ENCODE measurements at places on chromosomes 16 and 17. TPM values are rescaled to one million over a fixed set of nuclear protein-coding genes. Genes with fewer than 3 reads are reported as not detected.
A peak's percentile ranks its signal among the peaks of the same experiment; 100 is the strongest.

- no peak for DNase-seq
Measured at GRCh38 chr16:58906981-58907715, 173.0 kb upstream of the GOT2 start.

- no peak for DNase-seq
Measured at GRCh38 chr17:50117202-50118051, 12.5 kb downstream of the SAMD14 start.

DNA sequence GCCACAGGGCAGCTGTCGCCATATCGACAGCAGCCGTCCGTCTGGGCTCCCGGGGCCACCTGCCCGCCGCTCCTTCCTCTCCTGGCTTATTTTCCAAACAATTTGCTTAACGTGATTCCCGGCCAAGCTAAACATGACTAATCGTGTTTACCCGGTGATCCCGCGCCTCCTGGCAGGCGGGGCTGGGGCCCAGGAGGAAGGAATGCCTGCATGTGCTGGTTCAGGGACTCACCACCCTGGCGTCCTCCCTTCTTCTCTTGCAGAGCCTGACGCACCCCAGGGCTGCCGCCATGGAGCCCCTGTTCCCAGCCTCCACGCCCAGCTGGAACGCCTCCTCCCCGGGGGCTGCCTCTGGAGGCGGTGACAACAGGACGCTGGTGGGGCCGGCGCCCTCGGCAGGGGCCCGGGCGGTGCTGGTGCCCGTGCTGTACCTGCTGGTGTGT lies 6.1 kb downstream of the SSTR5 start:
- no peak for DNase-seq

DNA sequence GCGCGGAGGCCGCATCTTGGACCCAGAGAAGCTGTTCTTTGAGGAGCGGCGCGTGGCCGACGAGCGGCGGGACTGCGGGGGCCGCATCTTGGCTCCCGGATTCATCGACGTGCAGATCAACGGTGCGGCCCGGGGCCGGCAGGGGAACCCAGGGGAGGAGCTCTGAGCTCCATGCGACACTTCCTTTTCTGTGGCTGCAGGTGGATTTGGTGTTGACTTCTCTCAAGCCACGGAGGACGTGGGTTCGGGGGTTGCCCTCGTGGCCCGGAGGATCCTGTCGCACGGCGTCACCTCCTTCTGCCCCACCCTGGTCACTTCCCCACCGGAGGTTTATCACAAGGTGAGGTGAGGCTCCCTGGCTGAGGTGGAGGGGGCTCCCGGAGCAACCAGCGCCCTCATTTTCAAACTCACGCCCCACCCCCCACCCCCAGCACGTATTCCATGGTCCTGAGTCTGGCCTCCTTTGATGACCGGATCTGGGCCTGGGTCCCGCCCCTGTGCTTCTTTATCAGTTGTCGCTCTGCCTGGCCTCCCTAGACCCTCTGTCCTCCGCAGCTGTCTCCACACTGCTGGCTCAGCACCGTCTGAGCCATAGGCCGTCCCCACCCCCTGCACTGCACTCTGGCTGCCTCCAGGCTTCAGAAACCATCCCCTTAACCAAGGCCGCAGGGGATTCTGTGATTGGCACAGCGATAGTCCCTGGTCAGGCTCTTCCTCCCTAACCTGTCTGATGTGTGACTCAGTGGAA lies 787 bp downstream of the AMDHD2 start:
- no peak for DNase-seq

- DNase-seq: no peak
Measured at GRCh38 chr17:7393613-7394451, 493 bp downstream of the PLSCR3 start.

DNA sequence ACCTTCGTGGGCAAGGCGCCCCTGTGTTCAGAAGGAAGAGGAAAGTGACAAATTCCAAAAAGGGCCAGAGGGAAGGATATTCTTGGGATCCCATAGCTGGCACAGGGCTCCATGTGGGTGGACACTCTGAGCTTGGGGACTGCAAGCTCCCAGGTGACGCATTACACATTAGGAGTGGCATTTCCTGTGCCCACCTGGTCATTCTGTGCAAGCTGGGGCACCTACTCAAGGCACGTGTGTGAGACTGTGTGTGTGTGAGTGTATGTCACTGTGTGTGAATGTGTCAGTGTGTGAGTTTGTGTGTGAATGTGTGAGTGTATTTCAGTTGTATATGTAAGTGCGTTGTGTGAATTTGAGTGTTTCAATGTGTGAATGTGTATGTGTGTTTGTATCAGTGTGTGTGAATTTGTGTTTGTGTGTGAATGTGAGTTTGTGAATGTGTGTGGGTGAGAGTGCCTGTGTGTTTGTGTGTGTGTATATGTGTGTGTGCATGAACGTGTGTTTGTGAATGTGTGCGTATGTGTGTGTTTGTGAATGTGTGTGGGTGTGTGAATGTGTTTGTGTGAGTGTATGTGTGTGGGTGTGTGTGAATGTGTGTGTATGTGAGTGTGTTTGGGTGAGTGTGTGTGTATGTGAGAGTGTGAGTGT lies 1.6 kb upstream of the CD300A start:
- DNase-seq: no peak

DNA sequence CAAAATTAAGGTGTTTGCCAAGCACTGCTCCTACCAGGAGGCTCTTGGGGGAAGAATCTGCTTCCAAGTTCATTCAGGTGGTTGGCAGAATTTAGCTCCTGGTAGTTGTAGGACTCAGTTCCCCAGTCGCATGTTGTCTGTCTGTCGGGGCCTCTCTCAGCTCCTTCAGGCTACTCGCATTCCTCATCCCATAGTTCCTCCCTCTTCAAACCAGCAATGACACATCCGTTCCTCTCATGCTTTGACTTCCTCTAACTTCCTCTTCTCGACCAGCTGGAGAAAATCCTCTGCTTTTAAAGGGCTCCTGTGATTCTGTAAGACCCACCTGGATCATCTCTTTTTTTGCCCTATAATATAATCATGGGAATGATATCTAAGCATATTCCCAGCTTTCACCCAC lies 108.1 kb downstream of the PMP22 start:
- no peak for DNase-seq

GRCh38 chr17:12815642-12816141 lies 26.4 kb downstream of the ARHGAP44 start:
- no peak for DNase-seq

DNA sequence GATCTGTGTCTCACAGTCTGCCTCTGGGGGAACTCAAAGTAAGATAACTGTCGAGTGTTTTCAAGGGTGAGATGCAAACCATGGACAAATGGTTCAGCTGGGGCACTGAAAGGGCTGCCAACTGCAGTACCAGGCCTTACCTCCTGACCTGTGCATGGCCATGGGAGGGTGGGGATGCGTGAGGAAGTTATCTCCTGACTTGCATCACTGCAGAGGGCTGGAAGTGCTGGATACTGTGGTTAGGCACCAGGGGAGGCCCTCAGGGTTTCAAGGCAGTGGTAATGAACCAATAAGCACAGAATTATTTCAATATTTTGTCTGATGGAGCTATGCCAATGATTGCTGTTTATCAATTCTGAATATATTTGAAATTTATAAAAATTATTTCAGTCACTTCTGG lies 159.2 kb downstream of the CYLD start:
- no peak for DNase-seq

DNA sequence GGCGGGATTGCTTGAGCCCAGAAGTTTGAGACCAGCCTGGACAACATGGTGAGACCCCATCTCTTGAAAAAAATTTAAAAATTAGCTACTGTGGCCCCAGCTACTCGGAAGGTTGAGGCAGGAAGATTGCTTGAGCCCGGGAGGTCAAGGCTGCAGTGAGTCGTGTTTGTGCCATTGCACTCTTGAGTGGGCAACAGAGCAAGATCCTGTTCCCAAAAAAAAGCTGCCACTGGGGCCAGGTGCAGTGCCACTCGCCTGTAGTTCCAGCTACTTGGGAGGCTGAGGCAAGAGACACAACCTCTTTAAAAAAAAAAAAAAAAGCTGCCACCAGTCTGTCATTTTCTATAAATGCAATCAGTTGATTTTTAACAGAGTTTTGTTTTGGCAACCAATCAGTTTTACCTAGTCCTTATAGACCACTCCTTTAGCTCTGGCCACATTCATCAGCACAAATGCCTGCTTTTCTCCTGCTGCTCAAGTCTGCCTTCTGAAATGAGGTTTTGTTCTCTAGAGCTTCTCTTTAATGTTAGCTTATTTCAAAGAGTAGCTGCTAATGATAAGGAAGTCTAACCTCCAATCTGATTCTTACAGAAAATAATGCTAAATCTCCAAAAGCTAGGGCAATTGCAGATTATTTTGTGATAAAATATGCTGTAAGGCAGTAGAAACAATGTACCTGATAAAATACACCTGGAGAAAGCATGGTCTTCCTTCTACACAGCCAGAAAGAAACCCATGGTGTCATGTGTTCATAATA lies 64.8 kb downstream of the TUBD1 start:
- DNase-seq: no peak

GRCh38 chr17:83046448-83047181 lies 32.8 kb upstream of the METRNL start:
- DNase-seq: no peak

GRCh38 chr16:89489898-89490438 lies 393 bp downstream of the ANKRD11 start:
- DNase-seq: no peak

DNA sequence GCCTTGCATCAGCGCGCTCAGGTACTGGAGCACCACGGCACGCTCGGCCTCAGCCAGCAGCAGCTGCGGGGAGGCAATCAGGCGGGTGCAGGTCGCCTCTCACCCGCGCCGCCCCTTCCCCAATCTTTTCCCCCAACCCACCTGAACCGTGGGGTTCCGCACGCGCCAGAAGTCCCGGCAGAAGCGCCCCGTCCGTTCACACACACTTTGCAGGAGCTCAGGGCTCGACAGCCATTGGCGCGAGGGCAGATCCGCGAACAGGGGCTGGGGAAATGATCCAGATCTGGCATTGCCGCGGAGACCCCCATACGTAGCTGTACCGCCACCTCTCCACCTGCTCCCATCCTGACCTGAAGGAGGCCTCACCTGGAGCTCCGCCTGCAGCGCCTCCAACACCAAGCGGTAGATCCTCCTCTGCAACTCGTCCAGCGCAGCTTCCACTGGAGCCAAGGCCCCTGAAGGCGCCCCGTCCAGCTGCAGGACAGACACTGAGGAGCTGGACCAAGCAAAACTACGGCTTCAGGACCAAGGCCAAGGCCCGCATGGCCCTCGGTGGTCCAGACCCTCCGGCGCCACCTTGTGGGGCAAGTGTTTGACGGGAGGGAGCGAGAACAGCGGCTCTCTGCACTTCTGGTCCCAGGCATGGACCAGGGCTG lies 1.4 kb upstream of the MATCAP1 start:
- DNase-seq: peak; percentile 92

The SOX8 gene
- 166 TPM for polyA plus RNA-seq

The ANKRD40CL gene
- polyA plus RNA-seq: 0.63 TPM

The CCL18 gene
- not detected for polyA plus RNA-seq

The RANBP10 gene
- 15.9 TPM for polyA plus RNA-seq

The FOXN1 gene
- not detected for polyA plus RNA-seq

The TXNDC11 gene
- polyA plus RNA-seq: 31.2 TPM

The CMTM4 gene
- 57.1 TPM for polyA plus RNA-seq

All from spinal cord (tissue), 10 donors.